ENCODE measurements at places on chromosomes 2 and 18.

GRCh38 chr2:27092696-27093429, 6.3 kb downstream of the KHK start:
- DNase-seq, result peak; percentile 60

DNA sequence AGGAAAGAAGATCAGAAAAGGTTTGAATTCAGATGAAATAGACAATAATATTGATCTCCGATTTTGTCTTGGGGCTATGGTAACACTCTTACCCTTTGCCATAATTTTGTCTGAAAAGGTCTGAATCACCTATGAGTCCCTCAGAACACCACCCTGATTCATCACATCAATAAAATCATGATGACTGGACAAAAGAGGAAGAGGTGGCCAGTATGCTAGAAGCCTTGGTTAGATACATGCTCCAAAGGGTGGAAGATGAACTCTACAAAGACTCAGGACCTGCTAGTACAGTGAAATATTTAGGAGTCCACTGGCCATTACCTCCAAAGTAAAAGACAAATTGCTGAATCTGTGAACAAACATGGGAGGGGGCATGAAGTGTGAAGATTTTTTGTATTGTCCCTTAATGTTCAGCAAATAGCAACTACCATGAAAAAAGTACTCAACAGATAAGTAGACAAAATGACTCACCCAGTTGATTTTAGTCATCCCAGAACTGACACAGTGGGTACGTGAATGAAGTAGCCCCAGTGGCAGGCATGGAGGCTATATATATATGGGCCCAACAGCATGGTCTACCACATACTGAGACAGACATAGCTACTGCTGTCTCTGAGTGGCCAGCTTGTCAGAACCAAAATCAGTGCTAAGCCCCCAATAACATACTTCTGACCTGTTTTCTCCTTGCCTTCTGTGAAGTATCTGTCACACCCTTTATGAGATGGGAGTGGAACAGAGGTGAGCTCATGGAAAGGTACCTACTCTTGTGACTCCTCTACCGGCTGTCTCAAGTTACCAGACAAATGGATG, 36.5 kb upstream of the GLS start:
- peak; percentile 74 for DNase-seq

DNA sequence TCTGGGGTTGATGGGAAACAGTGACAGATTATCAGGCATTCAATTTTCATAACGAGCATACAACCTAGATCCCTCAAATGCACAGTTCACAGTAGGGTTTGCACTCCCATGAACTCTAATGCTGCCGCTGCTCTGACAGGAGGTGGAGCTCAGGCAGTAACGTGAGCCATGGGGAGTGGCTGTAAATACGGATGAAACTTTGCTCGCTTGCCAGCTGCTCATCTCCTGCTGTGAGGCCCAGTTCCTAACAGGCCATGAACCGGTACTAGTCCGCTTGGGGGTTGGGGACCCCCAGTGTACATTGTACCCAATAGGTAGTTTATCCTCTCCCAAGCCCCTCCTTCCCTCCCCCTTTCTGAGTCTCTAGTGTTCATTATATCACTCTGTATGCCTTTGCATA, 94.6 kb downstream of the PTH2R start:
- no peak for DNase-seq

GRCh38 chr2:58950795-58951462, 709.8 kb upstream of the FANCL start:
- DNase-seq, result no peak

- no peak for DNase-seq
These were observed 22.8 kb downstream of the ICA1L start for GRCh38 chr2:202848813-202849212.

GRCh38 chr2:211930331-211930730, 608.3 kb downstream of the ERBB4 start:
- no peak for DNase-seq

DNA sequence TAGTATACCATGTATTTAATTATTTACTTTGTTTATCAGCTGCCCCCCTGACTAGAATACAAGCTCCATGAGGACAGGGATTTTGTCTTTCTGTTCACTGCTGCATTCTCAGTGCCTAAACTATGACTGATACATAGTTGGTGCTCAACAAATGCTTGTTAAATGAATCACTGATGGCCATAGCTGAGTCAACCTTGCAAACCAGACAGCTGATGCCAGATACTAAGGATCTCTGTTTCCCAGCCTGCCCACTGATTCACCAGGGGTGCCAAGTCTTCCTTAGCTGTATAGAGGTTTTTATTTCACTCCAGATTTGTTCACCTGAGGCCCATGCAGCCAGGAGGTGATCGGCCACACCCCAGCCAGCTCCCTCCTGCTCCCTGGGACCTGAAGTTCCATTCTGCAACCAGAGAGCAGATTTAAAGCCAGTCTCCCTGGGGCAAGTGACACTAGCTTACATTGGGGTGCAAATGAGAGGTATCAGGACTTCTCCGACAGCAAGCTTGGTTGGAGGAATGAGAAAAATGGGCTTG, 92.2 kb downstream of the C1QL2 start:
- DNase-seq, result no peak

- no peak for DNase-seq
These were observed 149.1 kb upstream of the DPP10 start for GRCh38 chr2:114293355-114293754.

DNA sequence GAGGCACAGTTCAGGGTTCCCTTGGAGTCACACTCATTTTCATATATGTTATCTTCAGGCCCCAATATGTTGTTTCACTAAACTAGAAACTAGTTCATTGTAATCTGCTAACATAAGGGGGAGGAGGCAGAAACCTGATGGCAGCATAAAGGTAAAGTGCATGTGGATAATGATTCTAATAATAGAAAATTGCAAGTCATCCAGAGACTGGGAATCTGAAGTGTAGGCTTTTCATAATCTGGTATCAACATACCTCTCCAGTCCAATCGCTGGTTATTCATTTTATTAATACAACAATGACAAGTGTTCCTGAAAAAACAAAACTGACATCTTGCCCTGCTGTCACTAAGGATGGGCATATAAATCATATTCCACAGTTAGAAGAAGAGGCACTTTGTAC, 326.3 kb upstream of the ZNF804A start:
- DNase-seq, result no peak

- DNase-seq, result no peak
These were observed 265.4 kb upstream of the DLGAP1 start for GRCh38 chr18:4720518-4720917.

DNA sequence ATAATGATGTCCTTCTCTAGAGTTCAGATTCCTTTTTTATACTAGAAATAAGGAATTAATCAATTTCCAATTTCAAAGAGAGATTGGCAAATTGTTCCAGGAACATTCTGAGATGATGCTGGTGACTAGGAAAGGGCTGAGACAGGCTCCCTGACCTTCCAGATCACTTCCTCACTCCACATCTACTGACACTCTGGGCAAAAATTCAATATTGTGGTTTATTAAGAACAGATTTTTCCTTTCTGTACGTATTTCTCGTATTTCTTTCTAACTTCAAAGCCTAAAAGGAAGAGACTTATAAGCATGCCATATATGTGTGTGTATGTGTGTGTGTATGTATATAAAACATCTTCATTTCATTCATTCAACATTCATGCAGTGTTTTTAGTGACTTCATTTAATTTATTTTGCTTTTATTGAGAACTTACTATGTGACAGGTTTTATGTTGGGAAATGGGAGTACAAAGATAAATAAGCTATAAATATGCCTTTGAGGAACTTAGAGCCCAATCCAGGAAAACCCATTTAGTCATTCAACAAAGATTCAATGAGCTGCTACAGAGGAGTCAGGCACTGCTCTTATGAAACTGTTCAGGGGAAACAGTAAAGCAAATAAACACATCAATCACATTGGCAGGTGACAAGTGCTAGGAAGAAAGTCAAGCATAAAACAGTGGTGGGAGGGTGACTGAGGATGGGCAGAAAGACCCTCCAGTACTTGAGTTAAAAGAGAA, 137.9 kb downstream of the RDH14 start:
- DNase-seq, result no peak

DNA sequence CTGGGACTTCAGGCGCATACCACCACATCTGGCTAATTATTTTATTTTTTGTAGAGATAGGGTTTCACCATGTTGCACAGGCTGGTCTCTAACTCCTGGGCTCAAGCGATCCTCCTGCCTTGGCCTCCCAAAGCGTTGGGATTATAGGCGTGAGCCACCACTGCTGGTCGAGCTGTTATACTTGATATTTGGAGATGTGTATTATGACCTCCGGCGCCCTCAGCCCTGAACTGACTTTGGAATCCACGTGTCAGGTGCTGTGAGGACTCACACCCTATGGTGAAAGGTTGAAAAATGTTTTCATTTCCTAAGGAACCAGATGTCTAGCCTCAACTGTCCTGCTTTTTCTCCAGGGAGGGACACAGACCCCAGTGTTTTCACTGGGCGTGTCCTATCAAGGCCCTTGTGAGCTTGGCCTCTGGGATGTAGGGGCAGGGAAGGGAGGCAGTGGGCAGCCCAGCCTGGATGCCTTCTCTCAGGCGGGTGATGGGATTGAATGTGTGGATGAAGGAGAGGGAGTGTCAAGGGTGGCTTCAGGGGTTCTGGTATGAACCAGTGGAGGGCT, 56.4 kb upstream of the HAAO start:
- no peak for DNase-seq

- DNase-seq, result peak; percentile 19
These were observed 1.4 kb downstream of the B3GNT2 start for GRCh38 chr2:62197011-62197924.

GRCh38 chr18:70425236-70425635, 136.4 kb downstream of the SOCS6 start:
- no peak for DNase-seq

GRCh38 chr2:23940718-23941620, 706 bp downstream of the UBXN2A start:
- DNase-seq, result peak; percentile 62

DNA sequence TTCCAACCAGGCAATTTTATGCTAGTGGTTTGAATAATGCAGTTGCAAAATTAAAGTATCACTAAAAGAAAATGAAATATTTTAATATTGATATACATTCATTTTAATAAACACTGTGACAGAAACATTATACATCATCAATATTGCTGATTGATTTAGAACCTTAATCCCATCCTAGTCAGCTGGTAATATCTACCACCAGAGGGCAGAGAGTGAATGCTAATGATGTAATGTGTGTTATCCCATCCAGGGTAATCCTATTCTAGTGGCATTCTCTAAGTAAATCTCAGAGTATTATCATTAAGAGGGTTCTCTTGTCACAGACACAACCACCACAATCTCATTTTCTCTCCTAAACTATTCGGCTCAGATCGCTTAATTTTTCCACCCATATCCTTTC, 477.4 kb downstream of the CPS1 start:
- peak; percentile 30 for DNase-seq

- DNase-seq, result no peak
These were observed 43.7 kb upstream of the APCDD1 start for GRCh38 chr18:10410472-10411308.

- DNase-seq, result no peak
These were observed 702.7 kb downstream of the SOCS6 start for GRCh38 chr18:70991577-70991976.

DNA sequence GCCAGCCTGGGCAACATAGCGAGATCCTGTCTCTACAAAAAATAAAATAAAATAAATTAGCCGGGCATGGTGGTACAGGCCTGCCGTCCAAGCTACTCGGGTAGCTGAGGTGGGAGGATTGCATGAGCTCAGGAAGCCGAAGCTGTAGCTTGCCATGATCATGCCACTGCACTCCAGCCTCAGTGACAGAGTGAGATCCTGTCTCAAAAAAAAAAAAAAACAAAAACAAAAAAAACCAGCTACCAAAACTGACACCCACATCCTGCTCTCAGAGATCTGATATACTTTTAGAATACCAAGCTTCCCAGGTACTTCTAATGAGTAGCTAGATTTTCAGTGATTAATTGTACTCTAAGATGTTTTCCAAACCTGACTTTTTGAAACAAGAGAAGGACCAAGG, 74.0 kb downstream of the TTC27 start:
- no peak for DNase-seq

- DNase-seq, result peak; percentile 16
These were observed 46.5 kb downstream of the TMEFF2 start for GRCh38 chr2:192148241-192148619.

DNA sequence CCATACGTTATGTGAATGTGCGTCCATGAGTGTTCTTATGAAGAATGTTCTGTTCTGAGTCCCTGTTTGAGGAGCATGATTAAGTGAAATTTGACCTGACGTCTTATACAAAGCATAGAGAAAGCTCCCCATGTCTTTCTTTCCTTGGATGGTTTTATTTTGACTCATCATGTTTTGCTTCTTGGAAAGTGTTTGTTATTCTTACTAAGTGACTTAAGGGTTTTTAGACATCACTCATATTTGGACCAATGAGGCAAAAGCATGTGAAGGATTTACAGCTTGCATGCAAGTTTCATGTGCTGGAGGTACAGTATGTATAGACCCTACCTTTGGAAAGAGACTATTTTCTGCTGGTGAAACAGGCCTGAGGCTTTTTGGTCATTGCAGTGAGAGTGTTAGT, 33.5 kb upstream of the ZEB2 start:
- no peak for DNase-seq

DNA sequence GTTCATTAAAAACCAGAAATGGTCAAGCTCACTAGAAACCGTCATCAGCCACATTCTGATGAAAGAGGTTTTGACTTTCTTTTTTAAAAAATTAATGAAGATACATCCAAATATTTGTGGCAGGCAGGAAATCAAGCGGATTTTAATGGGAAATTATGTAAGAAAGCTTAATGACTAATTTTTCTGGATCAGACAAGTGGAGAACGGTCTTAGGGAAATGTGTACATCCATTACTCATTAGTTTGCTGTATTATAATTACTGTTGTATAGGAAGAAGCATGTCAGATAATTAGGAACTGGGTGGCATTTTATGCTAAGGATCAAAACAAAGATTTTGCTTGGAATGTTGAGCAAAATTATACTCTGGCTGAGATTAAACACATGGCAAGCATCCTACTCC, 39.4 kb downstream of the AGAP1 start:
- no peak for DNase-seq

- no peak for DNase-seq
These were observed 50.9 kb downstream of the HS1BP3 start for GRCh38 chr2:20599861-20600461.

DNA sequence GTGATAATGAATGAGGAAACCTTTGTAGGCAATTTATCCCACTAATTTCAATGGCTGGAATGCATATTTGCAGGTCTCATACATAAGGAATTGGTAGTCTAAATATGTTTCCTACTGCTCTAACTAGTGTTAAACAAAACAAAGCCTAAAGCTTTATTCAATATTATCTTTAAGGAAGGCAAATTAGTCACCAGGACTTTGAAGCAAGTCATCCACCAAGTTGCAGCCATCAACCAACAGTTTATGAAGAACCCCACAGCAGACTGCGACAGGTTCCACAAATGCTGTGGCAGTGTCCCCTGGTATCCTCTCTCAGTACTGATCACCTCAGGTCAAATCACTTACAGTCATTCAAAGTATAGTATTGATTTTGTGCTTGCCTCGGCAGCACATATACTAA, 181.5 kb upstream of the ZFP36L2 start:
- no peak for DNase-seq

- no peak for DNase-seq
These were observed 22.8 kb downstream of the PRKCE start for GRCh38 chr2:45674035-45674816.

GRCh38 chr2:100248044-100248330, 74.3 kb downstream of the LONRF2 start:
- DNase-seq, result no peak

Data from ACHN (cell line).